Memory B cell (primary cell): ENCODE measurements at places on chromosomes 6 and 20.
A peak's percentile ranks its signal among the peaks of the same experiment; 100 is the strongest.

GRCh38 chr6:35044145-35044745 is 96.9 kb downstream of the TCP11 start:
- no peak for DNase-seq

- DNase-seq: no peak
Observed at GRCh38 chr6:159788753-159789376, 537 bp downstream of the TCP1 start.

- DNase-seq: no peak
Observed at GRCh38 chr20:22789676-22790075, 205.3 kb upstream of the FOXA2 start.

- DNase-seq: no peak
Observed at GRCh38 chr20:56867128-56867527, 238.0 kb downstream of the TFAP2C start.

DNA sequence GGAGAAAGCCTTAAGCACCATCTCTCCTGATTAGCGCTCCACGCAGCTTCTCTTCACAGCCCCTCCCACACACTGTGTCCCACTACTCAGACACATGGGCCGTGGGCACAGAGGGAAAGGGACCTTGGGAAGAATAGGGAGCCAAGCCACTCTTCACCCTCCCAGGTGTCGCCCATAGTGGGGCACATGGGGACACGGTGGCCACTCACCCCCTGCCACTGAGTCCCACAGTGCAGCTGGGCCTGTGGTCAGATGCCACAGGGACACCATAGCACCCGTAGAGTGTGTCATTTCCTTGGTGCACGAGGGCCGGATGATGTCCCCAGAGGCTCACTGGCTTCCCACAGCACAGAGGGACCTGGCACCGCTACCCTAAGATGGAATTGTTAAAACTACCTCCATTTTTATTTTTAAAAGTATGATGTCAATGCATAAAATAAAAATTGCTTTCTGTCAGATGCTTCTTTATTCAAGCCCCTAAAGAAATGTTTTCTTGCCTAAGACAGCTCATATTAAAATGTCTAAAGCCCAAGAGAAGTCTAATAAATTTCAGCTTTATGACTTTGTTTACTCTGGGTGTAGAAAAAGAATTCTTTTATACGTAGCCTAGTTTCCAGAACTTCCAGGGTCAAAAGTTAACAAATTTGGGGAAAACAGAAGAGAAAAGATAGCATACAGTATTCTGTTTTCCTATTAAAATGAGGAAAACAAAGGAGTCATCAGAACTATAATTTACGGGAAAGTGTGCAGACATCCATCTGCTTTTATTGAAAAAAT is 191.0 kb upstream of the SNX9 start:
- no peak for DNase-seq

DNA sequence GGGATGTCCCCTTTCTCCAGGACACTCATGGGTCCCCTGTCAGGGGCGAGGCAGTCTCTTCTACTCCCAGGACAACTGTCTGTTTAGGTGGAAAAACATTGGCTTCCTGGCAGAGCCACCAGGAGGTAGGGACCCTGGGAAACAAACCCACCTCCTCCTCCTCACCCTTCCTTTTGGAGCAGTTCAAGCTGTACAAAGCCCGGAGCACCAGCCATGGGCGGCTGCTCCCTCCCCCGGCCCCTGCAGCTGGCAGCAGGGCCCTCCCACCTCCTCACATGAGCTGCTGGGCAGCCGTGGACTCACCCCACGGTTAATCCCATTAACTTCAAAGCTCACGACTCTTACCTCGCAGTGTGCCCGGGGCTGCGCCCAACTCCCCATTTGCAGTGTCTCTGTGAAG is 48.6 kb downstream of the CDH4 start:
- no peak for DNase-seq

- DNase-seq: no peak
Observed at GRCh38 chr20:63940472-63941266, 15.5 kb downstream of the UCKL1 start.

GRCh38 chr6:161207200-161207599 is 66.7 kb downstream of the AGPAT4 start:
- no peak for DNase-seq

- DNase-seq: no peak
Observed at GRCh38 chr6:153758516-153758915, 280.5 kb upstream of the OPRM1 start.

GRCh38 chr20:14902432-14903089 is 565.1 kb upstream of the FLRT3 start:
- no peak for DNase-seq

GRCh38 chr6:22668717-22669116 is 99.4 kb downstream of the HDGFL1 start:
- DNase-seq: no peak

DNA sequence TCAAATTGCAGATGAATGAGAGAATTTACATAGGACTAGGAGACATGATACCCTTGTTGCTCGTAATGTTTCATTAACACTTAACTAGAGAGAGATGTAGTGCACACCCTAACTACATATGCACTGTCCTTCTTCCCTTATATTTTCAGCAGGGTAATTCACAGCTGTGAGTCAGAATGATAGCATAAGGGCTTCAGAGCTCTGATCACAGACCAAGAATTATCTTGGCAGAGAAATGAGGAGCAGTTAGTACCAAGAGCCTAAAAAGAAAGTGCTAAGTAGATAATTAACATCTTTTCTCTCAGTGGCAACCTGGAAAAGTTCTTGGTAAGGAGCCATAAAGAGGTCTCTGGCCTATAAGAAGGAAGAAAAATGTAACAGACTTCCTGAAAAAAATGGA is 35.8 kb downstream of the GRIK2 start:
- no peak for DNase-seq

- no peak for DNase-seq
Observed at GRCh38 chr6:90687775-90688380, 101.0 kb upstream of the MAP3K7 start.

- DNase-seq: no peak
Observed at GRCh38 chr6:142413111-142413510, 111.3 kb downstream of the ADGRG6 start.

DNA sequence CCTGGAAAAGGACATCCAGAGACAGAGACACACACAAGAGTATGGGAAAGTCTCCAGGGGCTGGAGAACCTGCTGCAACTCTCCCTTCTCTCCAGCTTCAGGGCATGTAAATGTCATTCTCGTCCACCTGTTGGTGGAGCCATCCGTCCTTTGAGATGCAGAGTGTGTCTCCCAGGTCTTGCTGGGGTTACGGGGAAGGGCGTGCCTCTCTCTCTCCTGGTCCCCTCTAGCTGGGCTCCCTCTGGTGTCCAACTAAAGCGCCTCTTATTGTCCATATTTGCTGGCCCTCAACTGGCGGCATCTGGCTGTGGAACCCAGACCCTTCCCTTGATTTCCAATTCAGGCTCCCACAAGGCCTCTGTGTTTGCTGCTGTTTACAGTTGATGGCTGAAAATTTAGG is 244.1 kb downstream of the BMP7 start:
- DNase-seq: no peak

DNA sequence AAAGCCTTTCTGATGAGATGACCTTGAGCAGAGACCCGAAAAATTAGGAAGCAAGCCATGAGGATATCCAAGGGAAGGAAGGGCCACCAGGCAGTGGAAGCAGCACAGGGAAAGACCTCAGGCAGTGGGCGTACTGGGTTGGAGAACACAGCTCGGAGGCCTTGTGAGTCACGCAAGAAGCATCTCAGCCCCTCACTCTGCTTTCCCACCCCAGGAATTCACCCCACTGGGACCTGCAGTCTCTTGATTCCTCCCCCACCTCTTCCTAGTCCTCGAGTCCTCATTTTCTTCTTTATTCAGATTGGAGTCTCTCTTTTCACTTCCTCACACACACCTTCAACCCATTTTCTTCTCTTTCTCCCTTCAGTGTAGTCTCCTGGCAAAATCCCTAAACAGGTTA is 27.0 kb downstream of the RPRD1B start:
- no peak for DNase-seq

- DNase-seq: no peak
Observed at GRCh38 chr6:78688668-78689067, 178.7 kb upstream of the IRAK1BP1 start.

DNA sequence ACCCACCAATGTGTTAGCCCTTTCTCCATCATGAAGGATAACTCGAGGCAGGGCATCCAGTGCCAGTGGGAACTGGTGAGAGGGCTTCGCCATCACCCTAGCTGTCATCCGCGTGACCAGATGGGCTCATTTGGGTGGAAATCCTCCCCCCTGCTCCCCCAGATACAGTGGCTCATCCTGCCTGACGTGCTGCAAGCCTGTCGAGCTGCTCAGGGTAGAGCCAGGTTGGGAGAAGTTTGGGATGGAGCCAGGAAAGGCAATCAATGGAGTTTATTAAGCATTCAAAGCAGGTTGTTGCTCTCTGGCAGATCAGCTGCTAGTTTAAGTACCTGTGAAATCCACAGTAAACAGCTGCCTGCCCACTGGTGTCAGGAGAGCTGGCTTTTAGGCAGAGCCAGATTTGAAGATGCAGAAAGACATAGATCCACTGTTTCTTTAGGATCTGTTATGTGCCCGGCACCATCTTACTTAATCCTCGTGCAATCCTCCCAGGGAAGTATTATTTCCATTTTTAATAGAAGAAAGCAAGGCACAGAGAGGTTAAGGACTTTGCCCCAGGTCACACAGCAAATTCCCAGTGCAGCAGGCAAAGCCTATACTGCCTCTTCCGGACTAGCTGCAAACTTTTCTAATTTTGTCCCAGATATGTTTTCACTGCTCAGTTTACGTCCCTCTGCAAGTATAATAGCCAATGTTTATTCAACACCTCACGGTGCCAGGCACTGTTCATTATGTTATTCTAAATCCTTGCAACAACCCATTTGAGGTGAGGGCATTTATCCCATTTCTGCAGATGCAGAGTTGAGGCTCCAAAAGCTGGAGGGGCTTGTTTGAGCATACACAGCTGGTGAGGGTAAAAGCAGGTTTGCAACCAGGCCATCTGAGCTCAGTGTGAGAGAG is 54.1 kb upstream of the KCNG1 start:
- no peak for DNase-seq

GRCh38 chr6:5785249-5785648 is 221.5 kb downstream of the NRN1 start:
- DNase-seq: no peak

DNA sequence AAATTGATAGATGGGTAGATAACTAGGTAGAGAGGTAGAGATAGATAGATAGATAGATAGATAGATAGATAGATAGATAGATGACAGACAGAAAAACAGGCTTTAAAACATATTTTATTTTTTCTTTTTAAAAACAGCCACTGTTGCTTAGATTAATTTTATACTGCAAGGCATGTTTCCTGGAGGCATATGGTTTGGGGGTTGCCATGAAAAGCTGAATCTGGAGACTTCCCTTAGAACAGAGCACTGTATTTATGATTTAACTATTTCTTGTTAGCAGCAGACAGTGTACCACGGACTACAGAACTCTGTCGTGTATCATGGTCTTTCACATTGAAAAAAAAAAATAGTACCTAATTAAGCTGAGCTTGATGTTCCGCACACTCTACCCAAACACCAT is 38.8 kb downstream of the METTL24 start:
- DNase-seq: no peak

DNA sequence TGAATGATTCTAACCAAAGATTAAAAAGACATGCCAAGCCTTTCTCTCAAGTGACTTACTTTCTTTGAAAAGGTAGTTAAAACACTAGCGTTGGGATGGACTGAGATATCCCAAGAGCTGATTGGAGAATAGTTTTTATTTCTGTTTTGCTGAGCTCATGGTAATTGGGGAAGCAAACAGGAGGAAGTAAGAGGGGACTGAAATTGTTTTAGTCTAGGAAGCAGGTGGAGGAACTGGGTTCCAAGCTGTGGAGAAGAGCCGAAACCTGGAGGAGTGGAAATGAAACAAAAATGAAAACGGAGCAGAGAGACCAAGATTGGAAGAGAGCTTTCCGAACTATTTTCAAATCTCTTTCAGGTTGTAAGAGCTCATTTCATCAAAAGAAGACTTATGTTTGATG is 59.9 kb upstream of the TENT5A start:
- no peak for DNase-seq

- DNase-seq: no peak
Observed at GRCh38 chr6:126831461-126831860, 287.0 kb upstream of the RSPO3 start.

DNA sequence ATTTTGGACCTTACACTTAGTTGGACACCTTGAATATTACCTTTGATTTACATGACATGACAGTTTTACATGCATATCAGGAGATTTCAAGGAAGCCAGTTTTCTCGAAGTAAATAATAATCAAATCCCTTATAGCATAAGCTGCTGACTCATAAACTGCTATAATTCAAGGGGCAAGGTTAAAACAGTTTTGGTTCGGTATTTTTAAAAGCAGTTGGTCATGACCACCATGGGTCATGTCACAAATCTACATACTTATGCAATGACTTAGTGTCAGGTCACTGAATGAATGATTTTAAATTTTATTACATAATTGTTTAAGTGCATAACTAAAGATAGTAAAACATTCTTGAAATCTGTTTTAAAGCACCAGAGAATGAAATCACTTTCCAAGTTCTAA is 158.0 kb downstream of the DST start:
- no peak for DNase-seq

GRCh38 chr20:52118016-52118623 is 73.5 kb downstream of the ZFP64 start:
- no peak for DNase-seq

- DNase-seq: no peak
Observed at GRCh38 chr6:129280749-129281148, 397.8 kb downstream of the LAMA2 start.

DNA sequence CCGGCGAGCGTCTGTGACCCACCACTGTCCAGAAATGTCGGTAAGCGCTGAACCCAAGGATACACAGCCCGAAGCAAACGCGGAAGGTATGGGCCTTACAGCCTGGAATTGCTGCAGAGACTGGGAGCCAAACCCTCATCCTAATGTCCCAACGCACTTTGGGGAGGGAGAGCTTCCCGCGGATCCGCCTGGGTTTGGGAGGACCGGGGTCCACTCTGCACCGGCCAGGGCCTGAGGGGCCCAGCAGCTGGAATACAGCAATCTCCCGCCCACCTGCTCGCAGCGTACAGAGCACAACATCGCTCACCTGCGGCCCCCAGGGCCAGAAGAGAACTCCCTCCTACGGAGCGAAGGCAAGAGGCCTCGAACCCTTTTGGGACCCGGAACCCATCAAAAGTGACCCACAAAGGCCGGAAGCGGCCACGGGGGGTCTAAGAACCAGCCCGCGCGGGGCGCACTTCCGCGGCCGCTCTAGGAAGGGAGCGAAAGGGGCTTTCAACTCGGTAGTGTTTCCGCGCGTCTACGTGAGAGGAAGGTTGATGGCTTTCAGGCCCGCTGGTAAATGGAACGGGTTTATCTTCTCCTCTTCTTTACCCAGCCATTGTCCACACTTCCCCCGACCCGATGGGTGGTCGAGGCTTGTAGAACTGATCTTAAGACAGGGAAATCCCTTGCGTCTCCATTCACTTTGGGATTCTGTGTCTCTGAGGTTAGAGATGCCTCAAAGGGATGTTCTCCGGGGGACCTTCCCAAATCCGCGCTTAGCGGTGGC is at the start of gene ZSCAN12:
Gene ZSCAN12 (minus strand): TSS at position 398 of the 772 bp plus-strand sequence. CDS start 1,342 bp downstream, outside the sequence.
- DNase-seq: peak; percentile 84
